ENCODE measurements at places on chromosomes 2 and 18. TPM values are rescaled to one million over a fixed set of nuclear protein-coding genes. Genes with fewer than 3 reads are reported as not detected.

DNA sequence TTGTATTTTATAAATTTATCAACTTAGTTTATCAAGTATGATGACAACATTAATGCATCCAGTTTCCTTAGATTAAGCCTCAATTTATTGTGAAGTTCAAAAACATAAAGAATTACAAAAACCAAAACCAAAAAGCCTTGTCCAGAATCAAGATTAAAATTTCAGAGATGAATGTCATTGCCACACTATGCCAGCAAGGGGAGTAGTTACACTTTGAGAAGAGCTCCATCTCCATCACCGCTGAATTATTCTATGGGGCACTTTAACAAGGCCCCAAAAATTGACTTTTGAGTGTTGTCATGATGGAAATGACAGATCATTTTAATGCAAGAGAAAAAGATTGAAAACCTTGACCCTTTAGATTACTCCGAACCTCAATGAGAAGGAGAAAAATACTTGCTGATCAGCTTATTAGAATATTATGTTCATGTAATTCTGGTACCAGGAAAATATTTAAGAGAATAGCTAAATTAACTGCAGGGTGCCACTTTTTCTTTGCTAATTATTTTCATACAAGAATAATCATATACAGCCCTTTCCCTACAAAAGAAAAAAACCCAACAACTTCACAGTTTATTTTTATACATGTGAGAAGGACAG is 152.5 kb upstream of the AQP4 start:
- no peak for DNase-seq

GRCh38 chr2:146437712-146438111 is 1407.1 kb upstream of the ACVR2A start:
- DNase-seq, result no peak

DNA sequence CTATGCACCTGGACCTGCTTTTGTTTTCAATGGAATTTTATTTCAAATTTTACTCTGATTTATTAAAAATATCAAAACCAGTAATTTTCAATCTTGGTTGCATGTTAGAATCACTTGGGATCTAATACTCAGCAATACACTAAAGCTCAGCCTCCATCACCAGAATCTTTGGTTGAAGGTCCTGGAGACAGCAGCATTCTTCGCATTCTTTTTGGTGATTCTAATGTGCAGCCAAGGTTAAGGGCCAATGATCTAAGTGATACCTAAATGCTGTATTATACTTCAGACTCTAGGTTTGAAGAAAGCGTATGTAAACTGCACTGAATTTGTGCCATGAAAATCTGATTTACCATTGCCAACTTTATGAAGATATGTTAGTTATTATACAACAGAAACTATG is 493.1 kb downstream of the XIRP2 start:
- DNase-seq, result no peak

GRCh38 chr18:55447672-55448018 is 140.3 kb downstream of the TCF4 start:
- DNase-seq, result no peak

- no peak for DNase-seq
Observed at GRCh38 chr18:41461114-41461513, 493.9 kb upstream of the PIK3C3 start.

GRCh38 chr18:41870191-41870590 is 84.8 kb upstream of the PIK3C3 start:
- no peak for DNase-seq

- no peak for DNase-seq
Observed at GRCh38 chr2:168798888-168799410, 3.5 kb upstream of the NOSTRIN start.

DNA sequence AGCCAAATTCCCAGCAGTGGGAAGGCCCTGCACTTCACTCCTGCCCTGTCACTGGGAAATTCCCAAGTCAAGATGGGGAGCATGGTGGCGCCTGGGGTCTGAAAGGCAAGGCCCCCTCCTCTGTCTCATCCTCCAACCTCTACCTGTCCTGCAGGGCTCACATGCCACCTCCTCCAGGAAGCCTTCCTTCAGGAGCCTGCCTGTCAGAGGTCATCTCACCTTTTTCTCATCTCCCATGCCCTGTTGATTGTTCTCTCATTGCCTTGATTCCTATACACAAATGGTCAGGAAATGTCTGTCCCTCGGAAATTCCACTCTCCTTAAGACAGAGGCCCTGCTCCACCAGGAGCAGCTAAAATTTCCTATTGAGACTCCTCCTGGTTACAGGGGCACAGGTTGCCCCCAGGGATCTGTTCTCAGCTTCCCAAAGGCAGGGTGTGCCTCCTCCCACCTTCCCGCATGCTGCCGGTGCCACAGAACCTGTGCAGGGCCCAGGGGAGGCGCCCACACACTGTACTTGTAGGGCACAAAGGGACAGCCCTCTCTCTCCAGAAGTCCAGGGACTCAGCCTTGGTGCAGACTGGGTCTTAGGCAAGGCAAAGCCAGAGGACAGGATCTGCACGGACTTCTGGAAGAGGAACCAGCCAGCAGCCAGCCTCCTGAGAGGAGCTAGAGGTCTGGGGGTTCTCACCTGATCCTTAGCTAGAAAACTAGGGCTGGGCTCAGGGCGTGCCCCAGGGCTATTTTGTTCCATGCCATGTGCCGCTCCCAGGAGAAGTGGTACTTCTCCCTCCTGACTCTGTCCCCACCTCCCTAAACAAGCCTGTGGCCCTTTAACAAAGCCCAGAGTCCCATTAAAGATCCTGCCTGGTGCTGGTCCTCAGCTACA is 12.9 kb downstream of the HES6 start:
- no peak for DNase-seq

DNA sequence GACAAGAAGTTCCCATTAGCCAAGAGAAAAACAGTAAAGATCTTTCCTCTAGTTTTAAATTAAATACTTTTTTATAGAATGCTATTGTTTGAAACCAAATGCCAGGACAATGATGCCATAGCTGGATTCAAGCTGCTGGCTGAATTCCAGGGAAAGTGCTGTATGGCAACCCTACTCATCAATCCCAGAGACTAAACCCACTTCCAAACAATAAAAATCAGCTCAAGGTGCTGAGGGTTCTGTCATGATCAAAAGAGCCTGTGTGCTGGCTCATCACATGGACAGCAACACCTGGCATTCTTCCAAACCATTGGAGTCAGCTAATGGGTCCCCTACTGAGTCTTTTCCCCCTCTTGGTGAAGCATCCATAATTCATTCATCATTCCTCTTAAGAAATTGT is 53.7 kb upstream of the PARD3B start:
- DNase-seq, result no peak

GRCh38 chr2:171702781-171703556 is 15.7 kb downstream of the DYNC1I2 start:
- no peak for DNase-seq

Gene SERPINB10
- 3.9 TPM for total RNA-seq

Gene DNER
- 3.3 TPM for total RNA-seq

Gene TMEM247
- total RNA-seq, result not detected

Gene ANKRD44
- 21.8 TPM for total RNA-seq

Gene SERPINB5
- 130 TPM for total RNA-seq

Gene PAIP2B
- 14.3 TPM for total RNA-seq

Gene SNORC
- 0.30 TPM for total RNA-seq

Gene HMSD
- 0.20 TPM for total RNA-seq
